ENCODE measurements at places on chromosomes 16 and 17.
A peak's percentile ranks its signal among the peaks of the same experiment; 100 is the strongest.

DNA sequence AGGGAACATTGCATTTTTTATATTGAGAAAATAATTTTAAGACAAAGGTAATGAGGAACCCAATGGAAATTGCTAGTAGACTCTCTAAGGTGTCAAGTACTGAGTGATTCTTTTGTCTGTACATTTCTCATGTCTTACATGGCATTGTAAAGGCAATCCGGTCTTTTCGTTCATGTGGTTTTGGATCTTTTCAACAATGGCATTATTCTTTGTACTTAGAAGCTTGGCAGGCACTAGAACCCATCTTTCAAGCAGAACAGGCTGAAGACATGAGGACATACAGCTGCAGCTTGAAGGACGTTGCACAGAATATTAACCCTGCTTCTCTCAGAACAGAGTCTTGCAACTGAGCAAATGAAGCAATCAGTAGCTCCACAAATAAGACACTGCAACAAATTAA is 231.5 kb upstream of the ZFHX3 start:
- no peak for DNase-seq

DNA sequence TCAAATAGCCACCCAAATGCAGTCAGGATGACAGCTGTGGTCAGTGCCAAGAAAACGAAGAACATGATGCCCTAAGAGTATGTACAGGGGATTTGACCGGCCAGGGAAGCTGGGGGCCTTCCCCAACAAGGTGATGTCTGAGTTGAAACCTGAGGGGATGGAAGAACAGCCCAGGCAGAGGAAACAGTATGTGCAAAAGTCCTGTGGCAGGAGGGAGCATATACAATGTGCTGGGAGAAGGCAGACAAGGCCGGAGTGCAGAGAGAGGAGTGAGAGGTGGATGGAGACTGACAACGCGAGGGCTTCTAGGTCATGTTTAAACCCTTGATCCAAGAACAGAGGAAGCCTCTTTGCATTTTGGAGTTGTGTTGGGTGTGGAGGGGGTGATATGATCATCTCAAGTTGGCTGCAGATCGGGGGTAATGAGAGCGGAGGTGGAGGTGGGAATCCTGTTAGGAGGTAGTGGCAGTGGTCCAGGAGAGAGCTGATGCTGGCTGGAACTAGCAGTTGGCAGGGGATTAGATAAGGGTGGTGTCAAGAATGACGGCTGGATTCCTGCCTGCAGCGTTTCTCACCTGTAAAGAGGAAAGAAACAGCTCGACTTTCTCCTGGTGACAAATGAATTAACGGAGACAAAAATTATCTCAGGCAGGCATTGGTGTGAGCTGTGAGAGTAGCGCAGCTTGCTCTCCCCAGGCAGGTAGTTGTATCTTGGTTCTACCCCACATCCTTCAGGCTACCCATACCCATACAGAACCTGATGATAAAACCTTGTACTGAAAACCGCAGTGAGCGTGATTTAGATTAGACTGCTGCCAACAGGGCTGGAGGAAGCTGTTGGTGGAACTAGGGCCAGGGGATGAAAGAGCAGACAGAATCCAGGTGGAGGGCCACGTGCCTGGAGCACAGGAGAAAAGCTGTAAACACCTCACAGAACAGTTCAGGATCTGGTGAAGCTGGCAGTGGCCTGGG is 37.2 kb upstream of the NGFR start:
- no peak for DNase-seq

- peak; percentile 66 for DNase-seq
Observed at GRCh38 chr17:78378225-78379130, at the start of gene PGS1. PGS1 (plus strand) TSS chr17:78378649; CDS start chr17:78378666, 17 bp downstream.

- DNase-seq, result no peak
Observed at GRCh38 chr16:84780544-84781376, 39.0 kb upstream of the CRISPLD2 start.

GRCh38 chr17:82317394-82318168 is at the start of gene CD7:
CD7 (minus strand) TSS chr17:82317608; CDS start chr17:82317495, 113 bp downstream.
- DNase-seq, result peak; percentile 50

- no peak for DNase-seq
Observed at GRCh38 chr17:75664099-75664549, 2.8 kb downstream of the RECQL5 start.

- no peak for DNase-seq
Observed at GRCh38 chr17:76492123-76492988, 8.9 kb downstream of the RHBDF2 start.

DNA sequence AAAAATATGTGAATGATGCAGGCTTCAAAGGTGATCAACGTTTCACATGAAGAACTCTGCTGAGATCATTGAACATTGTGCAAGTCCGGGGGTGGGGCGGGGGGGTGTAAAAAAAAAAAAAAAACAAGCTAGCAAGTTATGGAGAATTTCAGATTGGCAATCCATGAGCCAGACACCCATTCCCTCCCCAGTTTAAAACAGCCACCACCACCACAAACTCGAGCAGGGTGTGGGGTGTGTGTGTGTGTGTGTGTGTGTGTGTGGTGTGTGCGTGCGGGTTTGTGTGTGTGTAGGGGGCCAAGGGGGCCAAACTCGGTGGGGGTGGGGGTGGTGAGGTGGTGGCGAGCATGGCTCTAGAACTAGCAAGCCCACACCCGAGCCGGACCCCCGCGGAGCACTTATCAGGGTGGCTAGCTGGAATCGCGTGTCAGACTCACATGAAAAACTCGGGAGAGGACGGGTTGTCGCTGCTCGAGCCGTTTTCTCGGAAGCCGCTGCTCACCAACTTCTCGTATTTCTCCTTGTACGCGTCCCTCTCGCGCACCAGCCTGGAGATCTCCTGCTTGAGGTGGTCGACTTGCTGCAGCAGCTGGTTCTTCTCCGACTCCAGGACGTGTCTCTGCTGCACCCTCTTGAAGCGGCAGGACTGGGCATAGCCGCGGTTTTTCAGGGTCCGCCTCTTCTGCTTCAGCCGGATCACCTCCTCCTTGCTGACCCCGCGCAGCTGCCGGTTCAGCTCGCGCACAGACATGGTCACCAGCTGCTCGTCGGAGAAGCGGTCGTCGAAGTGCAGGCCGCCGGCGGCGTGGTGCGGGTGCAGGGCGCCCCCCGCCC is 2.0 kb downstream of the MAF start:
- DNase-seq, result no peak

GRCh38 chr17:65017207-65017774 is 39.2 kb downstream of the GNA13 start:
- no peak for DNase-seq

- DNase-seq, result no peak
Observed at GRCh38 chr17:30905742-30906100, 317 bp downstream of the TEFM start.

DNA sequence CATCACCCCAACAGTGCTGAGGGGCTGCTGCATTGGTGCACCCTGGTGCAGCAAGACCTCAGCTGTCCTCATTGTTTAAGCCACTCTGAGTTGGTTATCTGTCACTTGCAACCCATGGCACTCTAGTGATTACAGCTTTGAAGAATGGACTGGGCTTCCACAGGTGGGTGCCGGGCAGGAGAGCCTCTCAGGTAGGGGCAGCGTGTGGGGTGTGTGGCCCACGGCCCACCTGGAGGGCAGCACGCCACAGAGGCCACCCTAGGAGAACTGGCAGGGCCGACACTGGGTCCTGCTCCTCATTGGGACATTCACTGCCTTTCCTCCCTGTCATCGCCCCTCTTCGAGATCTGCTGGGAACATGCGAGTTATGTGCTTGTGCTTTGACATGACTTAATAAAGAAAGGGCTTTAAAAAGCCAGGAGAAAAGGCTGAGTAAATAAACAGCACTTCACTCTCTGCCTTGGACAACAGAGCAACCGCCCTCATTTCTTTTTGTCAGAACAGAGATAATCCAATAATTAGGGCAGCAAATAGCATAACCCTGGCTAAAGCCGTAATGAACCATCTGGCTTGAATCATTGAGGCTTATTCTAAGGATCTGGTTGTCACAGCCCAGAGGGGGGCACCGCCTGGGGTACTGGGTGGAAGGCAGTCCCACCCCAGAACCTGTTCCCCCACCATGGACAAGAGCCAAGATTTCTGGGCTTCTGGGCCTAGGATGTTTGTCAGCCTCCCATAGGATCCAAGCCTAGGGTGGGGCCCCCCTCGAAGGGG is 3.0 kb downstream of the DOC2B start:
- no peak for DNase-seq

DNA sequence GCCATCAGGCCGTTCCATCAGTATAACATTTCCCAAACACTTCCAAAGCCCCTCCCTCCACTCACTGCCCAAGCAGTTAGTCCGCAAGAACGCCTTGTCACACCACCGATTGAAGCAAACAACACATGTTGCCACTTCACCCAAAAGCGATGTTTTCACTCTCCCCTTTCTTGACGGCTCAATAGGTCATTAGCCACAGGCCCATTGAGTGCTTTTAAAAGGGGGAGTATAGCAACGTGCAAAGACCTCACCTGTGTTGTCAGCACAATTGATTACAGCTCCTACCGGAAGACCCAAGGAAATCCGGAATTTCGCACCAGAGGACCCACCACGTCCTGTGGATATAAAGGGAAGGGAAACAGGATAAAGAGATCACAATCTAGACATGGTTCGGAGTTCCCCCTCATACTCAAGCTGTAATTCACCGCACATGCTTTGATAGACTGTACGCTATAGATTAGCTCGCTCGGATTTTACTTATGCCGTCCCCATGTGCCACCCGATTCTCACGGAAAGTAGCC is 690 bp downstream of the RPL23 start:
- no peak for DNase-seq

DNA sequence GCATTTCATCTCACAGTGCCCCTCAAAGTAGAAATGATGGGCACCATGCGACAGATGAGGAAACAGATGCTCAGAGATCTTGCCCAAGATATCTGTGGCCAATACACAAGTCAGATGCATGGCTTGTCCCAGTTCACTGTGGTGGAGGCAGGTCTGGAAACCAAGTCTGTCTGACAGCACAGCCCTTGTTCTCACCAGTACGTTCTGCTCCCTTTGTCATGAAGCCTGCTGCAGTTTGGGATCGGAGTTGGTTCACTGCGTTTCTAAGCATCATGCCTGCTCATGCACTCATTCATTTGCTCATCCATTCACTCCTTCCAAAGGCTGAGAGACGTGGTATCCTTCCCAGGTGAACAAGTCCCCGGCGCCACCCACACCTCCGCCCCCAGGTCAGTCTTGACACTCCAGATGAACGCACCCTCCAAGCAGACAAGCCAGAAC is 27.2 kb upstream of the MEAK7 start:
- no peak for DNase-seq
